Sigmoid colon (tissue), 7 donors: ENCODE measurements at places on chromosomes 7 and 10. TPM values are rescaled to one million over a fixed set of nuclear protein-coding genes. Genes with fewer than 3 reads are reported as not detected.

Gene PLPP4
- total RNA-seq, result 3.2 TPM

Gene HOXA6
- total RNA-seq, result 10.0 TPM

Gene ATG9B
- total RNA-seq, result not detected

Gene HABP2
- total RNA-seq, result not detected

Gene CYP26A1
- total RNA-seq, result not detected
